Mammary epithelial cell (primary cell): ENCODE measurements at places on chromosomes 2 and 18. TPM values are rescaled to one million over a fixed set of nuclear protein-coding genes. Genes with fewer than 3 reads are reported as not detected.
A peak's percentile ranks its signal among the peaks of the same experiment; 100 is the strongest.

Gene SCYGR4
- not detected in 2 replicates for total RNA-seq

Gene CLASP1
- 248 TPM for total RNA-seq

Gene DCC
- total RNA-seq, result not detected

Gene PRADC1
- total RNA-seq, result 11.5 TPM

DNA sequence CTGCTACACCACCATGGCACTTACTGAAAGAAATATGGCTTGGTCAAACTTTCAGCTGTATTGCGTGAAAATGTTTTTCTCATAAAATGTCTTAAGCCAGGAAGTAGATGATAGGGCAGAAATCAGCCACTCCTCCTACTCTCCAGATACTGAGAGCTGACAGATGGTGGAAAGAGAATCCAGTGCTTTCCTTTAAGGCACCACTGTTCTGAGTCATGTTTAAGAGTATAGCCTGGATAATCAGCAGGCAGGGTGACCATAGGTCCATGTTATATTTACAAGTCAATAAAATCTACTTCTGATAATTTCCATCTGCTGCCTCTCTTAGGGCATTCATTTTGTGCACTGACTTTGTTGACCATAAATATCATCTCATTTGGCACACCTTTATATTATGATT is 21.9 kb downstream of the ARPC2 start:
- no peak for DNase-seq

- no peak for DNase-seq
These were observed 6.7 kb downstream of the CHMP3 start for GRCh38 chr2:86556508-86556907.

GRCh38 chr2:215940645-215941184 is 72.6 kb downstream of the MREG start:
- no peak for DNase-seq

- peak; percentile 99 for DNase-seq
These were observed 76.0 kb upstream of the DSG1 start for GRCh38 chr18:31241900-31242409.

DNA sequence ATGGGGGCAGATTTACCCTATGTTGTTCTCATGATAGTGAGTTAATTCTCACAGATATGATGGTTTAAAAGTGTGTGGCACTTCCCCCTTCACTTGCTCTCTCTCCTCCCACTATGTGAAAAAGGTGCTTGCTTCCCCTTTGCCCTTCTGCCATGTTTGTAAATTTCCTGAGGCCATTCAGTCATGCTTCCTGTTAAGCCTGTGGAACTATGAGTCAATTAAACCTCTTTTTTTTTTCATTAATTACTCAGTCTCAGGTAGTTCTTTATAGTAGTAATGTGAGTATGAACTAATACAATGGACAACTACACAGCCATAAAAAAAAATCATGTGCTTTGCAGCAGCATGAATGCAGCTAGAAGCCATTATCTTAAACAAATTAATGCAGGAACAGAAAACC is 118.5 kb downstream of the CALCRL start:
- peak; percentile 39 for DNase-seq

GRCh38 chr2:26347286-26347865 is 787 bp upstream of the ADGRF3 start:
- DNase-seq, result peak; percentile 10

DNA sequence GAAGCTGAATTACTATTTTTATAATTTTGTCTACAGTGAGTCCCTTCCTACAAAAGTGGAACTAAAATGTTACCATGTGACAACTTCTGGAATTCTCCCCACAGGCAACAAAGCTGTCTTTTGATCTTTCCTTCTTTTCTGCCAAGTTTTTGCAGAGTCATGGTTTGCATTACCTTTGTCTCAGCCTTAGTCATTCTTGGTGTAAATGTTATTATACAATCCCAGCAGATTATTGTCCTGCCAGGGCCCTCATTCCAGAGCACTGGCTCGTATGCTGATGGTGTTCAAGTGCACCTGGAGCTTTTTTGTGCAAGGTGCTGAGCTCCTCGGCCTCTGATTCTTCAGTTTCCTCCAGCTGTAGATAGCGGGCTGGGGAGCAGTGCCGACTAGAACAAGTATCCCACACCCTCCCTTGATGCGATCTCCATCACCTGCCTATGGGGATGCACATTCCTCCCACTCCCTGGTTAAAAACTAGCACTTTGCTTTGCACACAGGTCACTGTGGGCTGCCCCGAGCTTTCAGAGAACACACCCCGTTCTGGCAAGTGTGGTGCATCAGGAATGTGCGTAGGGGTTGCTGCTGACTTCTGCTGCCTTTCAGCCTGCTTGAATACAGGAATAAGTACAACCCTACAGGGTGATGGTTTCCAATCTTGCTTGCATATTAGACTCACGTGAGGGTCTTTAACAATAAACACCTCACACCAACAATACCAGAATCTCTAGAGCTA is 263.6 kb downstream of the RNF144A start:
- peak; percentile 72 for DNase-seq

GRCh38 chr18:22726469-22726868 is 206.7 kb upstream of the RBBP8 start:
- DNase-seq, result no peak

GRCh38 chr2:52779446-52779845 is 988.2 kb upstream of the CHAC2 start:
- no peak for DNase-seq

DNA sequence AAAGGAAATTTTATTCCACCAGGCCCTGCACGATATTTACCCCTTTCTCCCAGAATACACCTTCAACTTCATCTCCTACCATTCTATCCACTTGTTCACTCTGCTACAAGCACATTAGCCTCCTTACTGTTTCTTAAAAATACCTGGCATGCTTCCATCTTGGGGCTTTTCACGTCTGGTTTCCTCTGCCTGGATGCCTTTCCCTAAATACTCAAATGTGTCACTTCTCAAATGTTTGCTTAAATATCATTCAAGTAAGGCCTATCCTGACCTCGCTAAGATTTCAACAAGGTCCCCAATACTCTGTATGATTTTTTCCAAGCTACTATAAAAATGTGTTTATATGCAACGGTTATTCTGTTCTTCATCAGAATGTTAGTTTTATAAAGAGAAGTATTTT is 433.0 kb upstream of the CHAC2 start:
- DNase-seq, result no peak

DNA sequence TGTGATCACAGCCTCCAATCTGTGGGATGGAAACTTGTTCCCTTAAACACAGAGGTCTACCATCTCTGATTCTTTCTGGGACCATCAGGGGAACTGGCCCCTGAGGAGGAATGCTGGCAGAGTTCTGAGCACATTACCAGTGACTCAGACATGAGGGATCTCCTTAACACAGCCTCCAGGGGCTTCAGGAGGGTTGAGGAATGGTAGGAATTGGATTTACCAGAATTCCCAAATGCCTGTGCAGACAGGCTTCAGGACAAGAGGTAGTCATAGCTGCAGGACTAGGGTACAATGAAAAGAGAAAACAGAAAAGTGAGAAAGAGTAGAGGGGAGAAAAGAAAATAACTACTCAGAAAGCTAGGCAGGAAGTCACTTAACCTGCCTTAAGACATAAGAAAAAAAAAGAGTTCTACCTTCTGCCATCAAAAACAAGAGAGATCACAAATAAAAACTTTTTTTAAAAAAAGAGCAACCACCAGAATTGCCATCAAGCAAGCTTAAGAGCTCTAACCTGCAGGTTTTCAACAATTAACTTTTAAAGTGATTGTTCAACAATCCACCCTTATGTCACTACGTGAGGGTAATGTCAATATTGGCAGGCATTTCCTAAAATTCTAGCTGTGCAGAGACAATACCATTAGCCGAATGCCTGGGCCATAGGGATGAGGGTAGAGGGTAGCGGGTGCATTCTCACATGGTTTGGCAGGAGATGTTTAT is 524.4 kb downstream of the BCL11A start:
- peak; percentile 47 for DNase-seq
